ENCODE measurements at places on chromosomes 2 and 18.

- no peak for DNase-seq
Measured at GRCh38 chr18:67290421-67290820, 226.1 kb downstream of the DSEL start.

DNA sequence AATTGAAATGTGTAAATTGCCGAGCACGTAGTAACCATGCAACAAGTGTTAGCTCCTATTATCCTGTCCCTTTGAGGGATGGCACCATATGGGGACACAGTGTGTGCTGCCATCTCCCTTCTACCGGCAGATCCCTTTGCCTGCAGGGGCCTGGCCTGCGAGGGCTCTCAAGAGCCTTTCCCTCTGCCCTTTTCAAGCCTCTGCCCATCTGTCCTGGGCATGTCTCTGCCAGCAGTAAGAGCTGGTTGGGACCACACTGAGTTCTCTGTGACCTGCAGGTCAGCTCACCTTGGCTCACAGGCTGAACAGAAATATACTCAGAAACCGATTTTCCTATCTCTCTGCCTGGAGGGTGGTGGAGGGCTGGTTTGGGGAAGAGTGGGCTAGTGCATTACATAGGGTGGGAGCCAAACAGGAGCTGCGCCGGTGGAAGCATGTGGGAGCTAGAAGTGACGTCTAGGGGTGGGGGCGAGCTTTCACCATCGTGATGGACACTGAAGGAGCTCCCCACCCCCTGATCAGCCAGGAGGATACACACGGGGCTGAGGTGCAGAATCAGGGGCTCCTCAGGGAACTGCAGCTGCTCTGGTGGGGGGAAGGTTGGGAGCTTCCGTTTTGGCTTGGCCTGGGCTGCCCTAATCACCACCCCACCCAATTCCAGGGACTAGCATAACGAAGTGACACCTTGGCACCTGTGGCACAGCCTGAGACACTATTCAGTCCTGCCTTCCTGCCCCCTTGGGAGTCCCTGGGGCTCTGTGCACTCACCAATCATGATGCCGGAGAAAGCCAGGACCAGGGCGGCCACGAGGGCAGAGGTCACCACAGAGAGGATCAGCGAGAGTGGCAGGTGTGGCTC, 109.7 kb downstream of the CLIP4 start:
- DNase-seq = no peak

DNA sequence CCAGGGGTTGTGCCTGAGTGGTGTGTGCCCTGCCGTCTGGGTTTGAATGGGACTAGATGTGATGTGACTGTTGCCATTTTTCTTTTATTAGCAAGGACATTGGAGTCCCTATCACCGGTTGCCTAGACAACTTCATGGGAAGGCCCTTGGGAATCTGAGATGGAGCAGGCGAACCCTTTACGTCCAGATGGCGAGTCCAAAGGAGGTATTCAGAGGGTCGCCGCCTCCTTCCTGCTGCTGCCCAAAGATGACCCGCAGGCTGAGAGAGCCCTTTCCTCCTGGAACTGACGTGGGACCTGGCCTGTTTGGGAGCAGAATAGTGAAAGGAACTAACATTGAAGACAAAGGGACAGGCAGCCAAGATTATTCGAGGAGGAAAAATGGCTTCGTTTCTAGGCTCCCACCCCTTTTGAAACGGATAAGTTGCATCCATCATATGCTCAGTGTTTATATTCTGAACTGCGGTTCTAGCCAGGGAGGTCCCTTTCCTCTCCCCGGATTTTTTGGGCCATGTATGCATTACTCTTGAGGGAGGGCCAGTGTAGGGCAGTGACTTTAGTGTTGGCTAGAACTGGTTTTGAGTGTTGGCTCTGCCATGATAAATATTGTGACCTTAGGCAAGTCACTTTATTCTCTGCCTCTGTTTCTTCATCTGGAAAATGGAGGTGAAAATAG, 673 bp downstream of the CENPO start:
- no peak for DNase-seq

GRCh38 chr2:120437604-120438000, 91.7 kb downstream of the INHBB start:
- no peak for DNase-seq

- no peak for DNase-seq
Measured at GRCh38 chr2:45570671-45571334, 40.3 kb downstream of the SRBD1 start.

DNA sequence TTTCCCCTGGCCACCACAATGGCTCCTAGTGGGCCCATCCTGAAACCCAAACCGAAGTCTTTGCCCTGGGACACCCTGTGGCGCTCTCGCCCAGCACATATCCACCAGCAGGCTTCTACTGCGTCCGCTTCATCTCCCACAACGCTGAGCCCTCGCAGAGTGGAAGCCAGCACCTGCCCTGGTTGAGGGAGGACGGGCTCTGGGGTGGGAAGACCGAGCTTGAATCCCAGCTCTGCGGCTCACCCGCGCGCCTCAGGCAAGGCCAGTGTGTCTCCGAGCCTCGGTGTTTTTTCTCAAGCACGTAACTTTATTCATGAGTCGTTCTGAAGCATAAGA, 15.6 kb downstream of the KLF11 start:
- DNase-seq = no peak

- DNase-seq = no peak
Measured at GRCh38 chr2:164843346-164843911, 1.8 kb upstream of the COBLL1 start.

GRCh38 chr18:24770311-24771024, 310.0 kb downstream of the HRH4 start:
- DNase-seq = no peak

GRCh38 chr2:226699321-226699720, 100.3 kb downstream of the IRS1 start:
- no peak for DNase-seq

- DNase-seq = no peak
Measured at GRCh38 chr2:9821805-9822445, 21.3 kb upstream of the TAF1B start.

GRCh38 chr2:207624185-207625013, 795 bp downstream of the METTL21A start:
- DNase-seq = peak; percentile 61
